Upper lobe of right lung (tissue), 1 donor: ENCODE measurements at places on chromosomes 16 and 17. TPM values are rescaled to one million over a fixed set of nuclear protein-coding genes. Genes with fewer than 3 reads are reported as not detected.

GRCh38 chr16:57301126-57301817 lies 16.8 kb upstream of the PLLP start:
- peaks cover 29% of the 10 kb centered on the region for H3K4me1 ChIP-seq
- no peak overlapping the region for H3K27ac ChIP-seq
- peak overlapping the region; percentile 21 for H3K4me3 ChIP-seq

GRCh38 chr17:1004769-1005295 lies 7.9 kb downstream of the TIMM22 start:
- H3K36me3 ChIP-seq, result peaks cover 89% of the 10 kb centered on the region
- H3K27me3 ChIP-seq, result no peaks in the 10 kb centered on the region
- no peak for DNase-seq

DNA sequence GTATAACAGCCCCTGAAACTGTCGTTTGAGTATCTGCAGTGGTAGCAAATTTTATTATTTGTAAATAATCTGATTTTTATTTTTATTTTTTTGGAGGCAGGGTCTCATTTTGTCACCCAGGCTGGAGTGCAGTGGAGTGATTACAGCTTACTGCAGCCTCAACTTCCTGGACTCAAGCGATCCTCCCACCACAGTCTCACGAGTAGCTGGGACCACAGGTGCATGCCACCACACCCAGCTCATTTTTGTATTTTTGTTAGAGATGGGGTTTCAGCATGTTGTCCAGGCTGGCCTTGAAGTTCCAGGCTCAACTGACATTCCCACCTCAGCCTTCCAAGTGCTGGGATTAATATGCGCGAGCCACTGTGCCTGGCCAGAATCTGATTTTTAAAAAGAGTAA lies 2.8 kb downstream of the NDEL1 start:
- H3K27me3 ChIP-seq, result no peaks in the 10 kb centered on the region
- DNase-seq, result no peak
- H3K4me3 ChIP-seq, result no peak overlapping the region
- peaks cover 20% of the 10 kb centered on the region for H3K36me3 ChIP-seq
- peaks cover 25% of the 10 kb centered on the region for H3K4me1 ChIP-seq

DNA sequence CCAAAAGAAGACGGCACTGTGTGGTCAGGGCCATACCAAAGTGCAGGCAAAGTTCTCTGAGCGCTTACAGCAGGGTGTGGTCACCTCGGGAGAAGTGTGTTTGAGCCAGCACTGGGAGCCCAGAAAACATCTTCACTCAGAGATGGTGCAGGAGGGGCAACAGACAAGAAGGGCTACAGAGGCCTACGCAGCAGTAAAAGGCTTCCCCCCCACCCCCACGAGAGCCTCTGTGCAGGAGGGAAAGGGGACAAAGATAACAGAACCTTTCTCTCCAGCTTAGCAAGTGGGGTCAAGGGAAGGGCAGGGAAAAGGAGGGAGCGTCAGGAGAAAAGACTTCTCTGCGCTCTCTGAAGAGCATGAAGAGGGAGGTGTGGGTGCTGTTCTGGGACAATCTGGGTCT lies 2.8 kb downstream of the VAT1 start:
- H3K4me1 ChIP-seq, result peaks cover 53% of the 10 kb centered on the region
- H3K27ac ChIP-seq, result peak overlapping the region; percentile 88
- no peak for DNase-seq
- H3K27me3 ChIP-seq, result no peaks in the 10 kb centered on the region
- H3K36me3 ChIP-seq, result peaks cover 38% of the 10 kb centered on the region
- H3K4me3 ChIP-seq, result no peak overlapping the region

DNA sequence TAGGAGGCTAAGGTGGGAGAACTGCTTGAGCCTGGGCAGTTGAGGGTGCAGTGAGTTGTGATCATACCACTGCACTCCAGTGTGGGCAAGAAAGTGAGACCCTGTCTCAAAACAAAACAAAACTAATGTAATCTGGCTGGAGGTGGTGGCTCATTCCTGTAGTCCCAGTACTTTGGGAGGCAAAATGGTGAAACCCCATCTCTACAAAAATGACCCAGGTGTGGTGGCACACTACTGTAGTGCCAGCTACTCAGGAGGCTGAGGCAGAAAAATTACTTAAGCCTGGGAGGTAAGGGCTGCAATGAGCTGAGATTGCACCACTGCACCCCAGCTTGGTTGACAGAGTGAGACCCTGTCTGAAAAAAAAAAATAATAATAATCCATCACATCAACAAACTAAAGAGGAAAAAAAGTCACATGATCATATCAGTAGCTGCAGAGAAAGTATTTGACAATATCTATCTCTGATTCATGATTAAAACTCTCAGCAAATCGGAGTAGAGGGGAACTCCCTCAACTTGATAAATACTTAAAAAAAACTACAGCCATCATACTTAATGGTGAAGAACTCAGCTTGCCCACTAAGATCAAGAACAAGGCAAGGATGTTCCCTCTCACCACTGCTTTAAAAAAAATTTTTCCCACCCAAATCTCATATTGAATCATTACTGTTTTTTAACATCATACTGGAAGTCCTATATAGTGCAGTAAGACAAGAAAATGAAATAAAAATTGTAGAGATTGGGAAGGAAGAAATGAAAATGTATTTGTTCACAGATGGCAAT lies 31.0 kb downstream of the DHRS7B start:
- H3K4me1 ChIP-seq, result peaks cover 21% of the 10 kb centered on the region
- no peak for DNase-seq
- no peak overlapping the region for H3K27ac ChIP-seq
- no peaks in the 10 kb centered on the region for H3K27me3 ChIP-seq

GRCh38 chr17:17766077-17766743 lies 70.6 kb downstream of the SREBF1 start:
- H3K36me3 ChIP-seq, result no peaks in the 10 kb centered on the region
- H3K27me3 ChIP-seq, result no peaks in the 10 kb centered on the region
- H3K27ac ChIP-seq, result no peak overlapping the region
- peaks cover 6% of the 10 kb centered on the region for H3K4me1 ChIP-seq

GRCh38 chr17:62572488-62572887 lies 55.0 kb upstream of the MRC2 start:
- H3K27me3 ChIP-seq, result no peaks in the 10 kb centered on the region
- no peak for DNase-seq
- H3K4me1 ChIP-seq, result no peaks in the 10 kb centered on the region
- peaks cover 59% of the 10 kb centered on the region for H3K36me3 ChIP-seq
- peak overlapping the region; percentile 25 for H3K27ac ChIP-seq

- no peak for DNase-seq
- H3K27ac ChIP-seq, result no peak overlapping the region
- no peak overlapping the region for H3K4me3 ChIP-seq
- H3K4me1 ChIP-seq, result no peaks in the 10 kb centered on the region
- H3K36me3 ChIP-seq, result no peaks in the 10 kb centered on the region
Observed at GRCh38 chr16:144797-145252, 6.4 kb upstream of the NPRL3 start.

GRCh38 chr16:77767211-77767610 lies 21.2 kb upstream of the VAT1L start:
- DNase-seq, result no peak
- no peak overlapping the region for H3K4me3 ChIP-seq
- H3K27ac ChIP-seq, result no peak overlapping the region
- no peaks in the 10 kb centered on the region for H3K36me3 ChIP-seq
- no peaks in the 10 kb centered on the region for H3K4me1 ChIP-seq

DNA sequence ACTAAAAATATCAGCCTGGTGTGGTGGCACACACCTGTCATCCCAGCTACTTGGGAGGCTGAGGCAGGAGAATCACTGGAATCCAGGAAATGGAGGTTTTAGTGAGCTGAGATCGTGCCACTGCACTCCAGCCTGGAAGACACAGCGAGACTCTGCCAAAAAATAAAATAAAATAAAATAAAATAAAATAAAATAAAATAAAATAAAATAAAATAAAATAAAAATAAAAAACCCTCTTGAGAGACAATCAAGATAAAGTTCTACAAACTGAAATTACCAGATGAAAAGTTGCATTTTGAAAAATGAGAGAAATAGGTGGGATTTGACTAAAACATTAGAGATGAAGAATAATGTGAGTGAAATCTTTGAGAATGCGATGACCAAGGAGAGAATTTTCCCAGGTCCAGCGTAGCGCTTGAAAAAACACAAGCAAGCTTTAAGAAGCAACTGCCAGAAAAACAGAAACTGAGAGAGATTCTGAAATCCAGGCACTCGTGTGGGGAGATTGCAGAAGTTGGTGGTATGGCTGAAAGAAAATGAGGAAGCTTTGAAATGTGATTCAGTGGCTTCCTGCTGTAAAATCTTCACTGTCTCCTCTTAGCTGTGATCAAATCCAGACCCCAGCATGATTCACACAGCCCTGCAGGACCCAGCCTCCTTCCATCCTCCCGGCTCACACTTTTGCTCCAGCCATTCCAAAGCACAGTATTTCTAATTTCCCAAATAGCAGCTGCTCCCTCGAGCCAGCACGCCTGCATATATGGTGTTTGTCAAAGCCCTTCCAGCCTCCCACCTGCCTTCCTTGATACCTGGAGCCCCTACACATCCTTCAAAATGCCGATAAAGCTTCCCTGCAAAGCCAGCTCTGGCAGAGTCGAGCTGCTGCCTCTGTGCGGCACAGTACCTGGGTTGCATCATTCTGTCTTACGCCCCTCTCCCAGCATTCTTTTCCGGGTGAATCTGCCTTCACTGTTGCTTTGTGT lies 8.2 kb upstream of the CD300E start:
- peaks cover 22% of the 10 kb centered on the region for H3K27me3 ChIP-seq
- no peak overlapping the region for H3K4me3 ChIP-seq
- no peaks in the 10 kb centered on the region for H3K36me3 ChIP-seq
- peak; percentile 40 for DNase-seq

DNA sequence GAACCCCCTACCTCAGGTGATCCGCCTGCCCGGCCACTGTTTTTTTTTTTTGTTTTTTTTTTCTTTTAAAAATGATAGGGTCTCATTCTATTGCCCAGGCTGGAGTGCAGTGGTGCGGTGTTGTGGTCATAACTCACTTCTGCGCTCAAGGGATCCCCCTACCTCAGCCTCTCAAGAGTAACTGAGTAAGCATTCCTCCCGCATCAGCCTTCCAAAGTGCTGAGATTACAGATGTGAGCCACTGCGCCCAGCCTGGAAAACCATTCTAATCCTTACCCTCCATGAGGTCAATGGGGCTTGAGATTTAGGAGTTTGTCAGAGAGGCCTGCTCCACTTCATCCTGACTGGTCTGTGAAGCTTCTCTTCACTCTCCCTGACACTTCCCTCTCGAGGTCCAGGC lies 12.5 kb downstream of the ERAL1 start:
- H3K27me3 ChIP-seq, result no peaks in the 10 kb centered on the region
- H3K4me1 ChIP-seq, result no peaks in the 10 kb centered on the region
- no peak overlapping the region for H3K4me3 ChIP-seq
- H3K27ac ChIP-seq, result no peak overlapping the region
- no peak for DNase-seq

GRCh38 chr17:11094331-11094730 lies 146.7 kb upstream of the SHISA6 start:
- H3K27ac ChIP-seq, result no peak overlapping the region
- H3K4me1 ChIP-seq, result no peaks in the 10 kb centered on the region
- H3K4me3 ChIP-seq, result no peak overlapping the region
- no peaks in the 10 kb centered on the region for H3K36me3 ChIP-seq

The HBM gene
- total RNA-seq, result not detected

The ZP2 gene
- 0.67 TPM for total RNA-seq

The TBC1D3K gene
- total RNA-seq, result not detected

The SSTR5 gene
- total RNA-seq, result not detected

The CCL7 gene
- not detected for total RNA-seq

- H3K27ac ChIP-seq, result no peak overlapping the region
- no peak overlapping the region for H3K4me3 ChIP-seq
- no peak for DNase-seq
- peaks cover 11% of the 10 kb centered on the region for H3K27me3 ChIP-seq
- H3K36me3 ChIP-seq, result no peaks in the 10 kb centered on the region
Observed at GRCh38 chr16:57889111-57889510, 81.8 kb downstream of the CNGB1 start.

The FUS gene
- total RNA-seq, result 175 TPM

The PLXDC1 gene
- total RNA-seq, result 14.4 TPM

GRCh38 chr17:20774472-20775135 lies 195.1 kb downstream of the CDRT15L2 start:
- DNase-seq, result no peak
- no peaks in the 10 kb centered on the region for H3K4me1 ChIP-seq
- H3K27me3 ChIP-seq, result peaks cover 4% of the 10 kb centered on the region
- H3K36me3 ChIP-seq, result no peaks in the 10 kb centered on the region
- no peak overlapping the region for H3K4me3 ChIP-seq
- no peak overlapping the region for H3K27ac ChIP-seq

DNA sequence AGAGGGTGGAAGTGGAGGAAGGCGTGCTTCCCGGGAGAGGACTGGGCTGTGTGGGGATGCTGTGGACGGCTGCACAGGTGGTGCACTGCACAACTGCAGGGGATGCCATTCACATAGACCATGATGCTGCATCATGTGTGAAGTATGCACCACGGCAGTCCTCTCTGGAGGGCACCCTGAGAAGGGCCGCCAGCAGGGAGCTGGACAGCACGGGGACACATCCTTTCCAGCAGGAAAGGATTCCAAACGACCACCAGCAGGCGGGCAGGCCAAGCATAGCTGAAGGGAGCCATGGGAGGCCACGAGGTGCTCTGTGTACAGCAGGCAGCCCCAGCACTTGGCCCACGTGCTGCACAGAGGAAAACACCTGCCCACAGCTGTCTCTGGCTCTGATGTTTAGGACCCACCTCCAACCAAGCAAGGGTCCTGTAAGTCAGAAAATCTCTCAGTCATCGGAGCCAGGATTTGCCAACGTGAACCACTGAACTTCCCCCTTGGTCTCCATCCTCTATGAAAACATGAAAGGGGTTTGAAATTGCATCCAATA lies 10.1 kb downstream of the ACTG1 start:
- no peak for DNase-seq
- H3K36me3 ChIP-seq, result no peaks in the 10 kb centered on the region
- peaks cover 8% of the 10 kb centered on the region for H3K4me1 ChIP-seq
- no peaks in the 10 kb centered on the region for H3K27me3 ChIP-seq

The TBC1D3H gene
- not detected for total RNA-seq

The WSCD1 gene
- 7.7 TPM for total RNA-seq

GRCh38 chr17:40170325-40170724 lies 6.9 kb upstream of the RAPGEFL1 start:
- H3K27me3 ChIP-seq, result no peaks in the 10 kb centered on the region
- no peak overlapping the region for H3K27ac ChIP-seq
- no peak for DNase-seq
- no peaks in the 10 kb centered on the region for H3K4me1 ChIP-seq
- no peak overlapping the region for H3K4me3 ChIP-seq
- peaks cover 79% of the 10 kb centered on the region for H3K36me3 ChIP-seq

The PRPSAP2 gene
- 26.3 TPM for total RNA-seq

DNA sequence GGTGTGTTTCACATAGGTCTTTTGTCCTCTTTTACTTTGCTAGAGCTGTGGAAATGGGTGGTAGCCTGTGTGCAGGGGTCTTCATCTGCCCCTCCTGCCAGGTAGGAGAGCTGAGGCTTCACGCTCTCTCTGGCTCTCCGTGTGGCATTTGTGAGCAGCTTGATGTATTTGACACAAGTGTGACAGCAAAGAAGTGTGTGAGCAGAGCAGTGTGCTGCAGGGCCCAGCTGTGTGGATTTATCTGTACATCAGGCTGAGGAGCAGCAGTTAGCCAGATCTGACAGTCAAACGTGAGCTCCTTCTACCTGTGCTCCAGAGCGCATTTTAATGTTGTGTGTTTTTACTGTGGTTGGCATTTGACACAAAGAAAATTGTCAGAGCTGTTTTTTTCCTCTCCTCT lies 101.8 kb downstream of the FTO start:
- no peaks in the 10 kb centered on the region for H3K27me3 ChIP-seq
- no peak for DNase-seq
- H3K27ac ChIP-seq, result no peak overlapping the region
